Activated naive CD4-positive, alpha-beta T cell (primary cell): ENCODE measurements at places on chromosomes 1 and 21.

DNA sequence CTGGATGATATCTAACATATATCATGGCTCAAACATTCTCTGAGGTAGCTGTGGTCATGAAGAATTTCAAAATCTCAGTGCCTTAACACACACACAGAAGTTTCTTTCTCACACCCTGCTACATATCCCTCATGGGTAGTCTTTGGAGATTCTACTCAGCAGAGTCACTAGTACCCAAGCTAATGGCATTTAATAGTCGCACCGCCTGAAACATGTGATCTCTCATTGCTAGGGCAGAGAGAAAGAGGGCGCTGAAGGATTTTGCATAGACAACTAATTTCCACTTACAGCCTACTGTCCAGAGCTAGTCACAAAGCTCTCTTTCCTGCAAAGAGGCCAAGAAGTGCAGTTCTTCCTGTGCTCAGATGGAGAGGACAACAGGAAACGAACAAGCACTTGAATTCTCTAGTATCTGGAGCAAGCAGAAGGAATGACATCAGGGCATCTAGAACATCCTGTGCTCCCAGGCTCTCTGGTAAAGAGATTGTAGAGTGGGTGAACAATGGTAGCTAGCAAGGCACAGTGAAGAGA lies 183.4 kb upstream of the PTBP2 start:
- DNase-seq, result no peak

GRCh38 chr21:33020558-33021100 lies 5.1 kb upstream of the OLIG2 start:
- no peak for DNase-seq

- no peak for DNase-seq
These were observed 147.4 kb downstream of the OLFM3 start for GRCh38 chr1:101849356-101849755.

- no peak for DNase-seq
These were observed 64.8 kb upstream of the GNG4 start for GRCh38 chr1:235714205-235714897.

- no peak for DNase-seq
These were observed 785 bp downstream of the ZNF697 start for GRCh38 chr1:119647228-119647733.

GRCh38 chr1:75937034-75937433 lies 4.8 kb upstream of the ASB17 start:
- no peak for DNase-seq

DNA sequence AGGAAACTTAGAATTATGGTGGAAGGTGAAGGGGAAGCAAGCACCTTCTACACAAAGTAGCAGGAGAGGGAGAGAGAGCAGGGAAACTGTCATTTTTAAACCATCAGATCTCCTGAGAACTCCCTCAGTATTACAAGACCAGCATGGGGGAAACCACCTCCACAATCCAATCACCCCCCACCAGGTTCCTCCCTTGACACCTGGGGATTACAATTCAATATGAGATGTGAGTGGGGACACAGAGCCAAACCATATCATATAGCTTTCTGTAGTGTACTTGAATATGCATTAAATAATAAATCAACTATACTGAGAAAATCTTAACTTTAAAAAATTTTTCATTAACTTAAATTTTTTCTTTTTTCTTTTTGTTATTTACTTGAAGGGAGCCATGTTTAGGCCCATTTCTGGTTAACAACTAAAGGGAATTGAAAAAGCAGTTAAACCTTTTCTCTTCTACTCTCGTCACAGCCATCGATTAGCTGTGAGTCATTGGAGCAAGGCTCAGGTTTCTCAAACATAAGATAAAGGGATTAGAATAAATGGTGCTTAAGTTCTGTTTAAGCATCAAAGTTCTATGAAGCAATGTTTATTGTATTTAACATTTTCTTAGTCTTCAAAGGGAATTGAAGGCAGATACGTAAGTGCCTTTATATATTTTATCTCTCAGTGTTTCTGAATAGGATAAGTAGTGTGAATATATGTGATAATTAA lies 72.2 kb upstream of the DPT start:
- no peak for DNase-seq

- no peak for DNase-seq
These were observed 29.8 kb upstream of the CACYBP start for GRCh38 chr1:174969977-174970376.

DNA sequence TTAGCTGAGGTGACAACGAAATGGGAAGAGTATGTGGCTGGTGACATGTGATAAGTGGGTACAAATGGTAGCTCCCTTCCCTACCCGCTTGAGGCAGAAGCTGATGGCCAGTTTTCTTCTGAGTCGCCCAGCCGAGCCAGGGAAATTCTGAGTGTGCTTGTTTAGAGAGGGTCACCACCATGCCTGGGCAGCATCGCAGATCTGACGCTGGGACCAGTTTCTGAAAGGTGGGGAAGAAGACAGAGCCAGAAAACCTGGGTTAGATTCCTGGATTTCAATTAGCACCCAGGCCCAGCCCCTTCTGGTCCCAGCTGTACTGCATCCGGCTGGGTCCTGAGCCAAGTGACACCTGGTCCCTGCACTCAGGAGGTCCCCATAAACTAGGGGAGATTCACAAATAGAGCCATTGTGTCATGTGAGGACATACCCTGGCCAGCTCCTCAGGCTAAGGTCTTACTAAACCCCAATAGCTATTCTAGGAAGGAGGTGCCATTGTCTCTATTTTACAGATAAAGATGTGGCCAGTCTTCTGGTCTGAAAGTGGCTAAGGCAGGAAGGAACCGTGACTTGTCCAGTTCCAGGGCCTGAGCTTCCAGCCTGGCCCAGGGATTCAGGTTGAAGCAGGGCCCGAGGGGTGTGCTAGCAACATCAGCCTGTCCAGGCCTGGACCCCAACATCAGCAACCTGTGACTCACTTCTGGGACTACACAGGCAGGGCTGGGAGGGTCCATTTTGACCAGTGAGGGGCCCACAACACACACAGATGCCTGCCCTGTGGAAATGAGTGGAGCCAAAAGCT lies 1.7 kb upstream of the TMEM61 start:
- no peak for DNase-seq

- no peak for DNase-seq
These were observed 45.3 kb upstream of the MTF2 start for GRCh38 chr1:93033785-93034184.

DNA sequence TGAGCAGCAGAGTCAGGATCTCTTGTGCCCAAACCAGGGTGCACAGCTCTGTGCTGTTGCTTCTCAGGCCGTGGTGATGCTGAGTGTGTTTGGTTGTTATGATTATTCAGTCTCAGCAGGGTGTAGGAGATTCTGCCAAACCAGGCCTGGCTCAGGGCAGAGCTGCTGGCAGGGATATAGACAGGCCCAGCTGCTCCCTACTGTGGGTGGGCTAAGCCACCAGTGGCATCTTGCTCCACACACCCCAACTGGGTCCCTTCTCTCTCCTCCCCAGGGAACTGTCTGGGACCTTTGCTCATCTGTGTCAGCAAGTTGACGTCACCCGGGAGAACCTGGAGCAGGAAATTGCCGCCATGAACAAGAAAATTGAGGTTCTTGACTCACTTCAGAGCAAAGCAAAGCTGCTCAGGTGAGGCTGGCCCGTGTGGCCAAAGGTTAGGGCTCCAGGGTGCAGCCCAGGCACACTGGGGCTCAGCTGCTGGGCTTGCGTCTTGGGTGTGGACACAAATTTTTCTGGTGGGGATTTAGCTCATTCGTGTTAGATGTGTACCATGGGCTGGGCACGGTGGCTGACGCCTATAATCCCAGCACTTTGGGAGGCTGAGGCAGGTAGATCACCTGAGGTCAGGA lies 9.9 kb upstream of the MIIP start:
- DNase-seq, result no peak

GRCh38 chr1:11362547-11363021 lies 89.6 kb downstream of the UBIAD1 start:
- no peak for DNase-seq

GRCh38 chr1:43436371-43436770 lies 17.4 kb downstream of the HYI start:
- DNase-seq, result no peak

DNA sequence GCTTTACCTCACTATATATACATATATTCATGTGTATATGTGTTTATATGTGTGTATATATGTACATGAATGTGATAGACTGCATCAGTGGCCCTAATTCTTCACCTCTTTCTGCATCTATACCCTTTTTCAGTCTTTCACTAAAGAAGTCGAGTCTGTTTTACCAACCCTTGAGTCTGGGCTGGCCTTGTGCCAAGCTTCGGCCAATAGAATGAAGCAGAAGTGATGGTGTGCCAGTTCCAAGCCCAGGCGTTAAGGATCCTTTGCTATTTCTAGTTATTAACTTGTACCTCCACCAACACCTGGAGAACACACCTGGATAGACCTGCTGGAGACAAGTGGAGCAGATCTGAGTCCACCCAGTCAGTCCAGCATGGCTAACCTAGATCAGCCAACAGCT lies 61.6 kb upstream of the PPM1J start:
- DNase-seq, result no peak

GRCh38 chr1:159123587-159123986 lies 47.0 kb upstream of the AIM2 start:
- DNase-seq, result no peak

- DNase-seq, result no peak
These were observed 511 bp upstream of the SNX27 start for GRCh38 chr1:151611288-151611790.

DNA sequence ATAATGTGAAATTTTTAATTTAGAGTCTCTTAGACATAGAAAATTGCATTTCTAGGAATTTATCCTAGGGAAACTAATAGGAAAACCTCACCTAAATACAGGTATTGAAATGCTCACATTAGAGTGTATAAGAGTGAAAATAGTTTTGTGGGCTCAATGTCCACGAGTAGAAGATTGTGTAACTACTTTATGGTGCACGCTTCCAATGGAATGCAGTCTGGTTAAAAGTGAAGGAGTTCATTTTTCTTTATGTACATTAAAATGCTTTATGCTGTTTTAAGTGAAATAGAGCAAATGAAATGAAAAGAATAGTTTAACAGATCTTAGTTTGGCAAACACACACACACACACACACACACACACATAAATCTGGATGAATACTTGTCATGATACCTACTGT lies 278.2 kb downstream of the USP25 start:
- no peak for DNase-seq

GRCh38 chr1:182301026-182301436 lies 90.6 kb downstream of the GLUL start:
- no peak for DNase-seq

DNA sequence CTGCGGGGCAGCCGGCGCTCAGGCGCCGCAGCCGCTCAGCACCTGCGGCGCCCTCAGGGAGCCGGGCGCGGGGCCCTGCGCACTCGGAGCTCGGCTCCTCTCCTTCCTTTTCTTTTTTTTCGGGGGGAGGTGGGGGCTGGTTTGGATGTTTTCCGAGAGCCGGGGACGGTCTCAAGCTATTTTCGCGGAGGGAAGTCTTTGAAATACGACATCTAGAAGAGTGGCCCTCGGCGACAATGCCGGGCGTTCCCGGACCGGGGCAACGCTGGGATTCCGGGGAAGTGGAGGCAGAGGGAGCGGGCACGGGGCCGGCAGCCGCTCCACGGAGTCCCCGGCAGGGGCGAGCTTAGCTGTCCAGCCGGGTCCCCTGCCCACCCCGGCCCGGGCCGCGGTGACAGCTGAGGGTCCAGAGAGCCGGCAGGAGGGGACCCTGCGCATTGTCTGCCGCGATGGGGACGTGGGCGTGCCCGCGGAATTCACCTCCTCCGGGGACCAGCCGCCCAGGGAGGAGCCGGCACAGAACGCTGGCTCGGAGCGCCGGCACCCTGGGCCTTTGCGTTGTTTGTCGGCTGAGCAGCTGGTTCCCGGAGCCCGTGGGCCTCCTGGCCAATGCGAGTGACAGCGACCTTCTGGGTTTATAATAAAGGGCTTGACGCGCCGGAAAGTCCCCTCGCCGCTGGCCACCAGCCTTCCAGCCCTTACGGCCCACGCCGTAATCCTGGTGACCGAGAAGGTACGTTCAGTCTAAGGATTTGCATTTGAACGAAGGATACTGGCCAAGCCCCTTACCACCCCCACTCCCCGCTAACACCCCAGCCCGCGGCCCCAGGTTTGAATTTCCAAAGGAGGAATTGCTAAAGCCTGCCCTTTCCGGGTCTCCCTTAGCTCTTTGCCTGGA lies 582 bp downstream of the SLC37A1 start:
- DNase-seq, result peak; percentile 61

DNA sequence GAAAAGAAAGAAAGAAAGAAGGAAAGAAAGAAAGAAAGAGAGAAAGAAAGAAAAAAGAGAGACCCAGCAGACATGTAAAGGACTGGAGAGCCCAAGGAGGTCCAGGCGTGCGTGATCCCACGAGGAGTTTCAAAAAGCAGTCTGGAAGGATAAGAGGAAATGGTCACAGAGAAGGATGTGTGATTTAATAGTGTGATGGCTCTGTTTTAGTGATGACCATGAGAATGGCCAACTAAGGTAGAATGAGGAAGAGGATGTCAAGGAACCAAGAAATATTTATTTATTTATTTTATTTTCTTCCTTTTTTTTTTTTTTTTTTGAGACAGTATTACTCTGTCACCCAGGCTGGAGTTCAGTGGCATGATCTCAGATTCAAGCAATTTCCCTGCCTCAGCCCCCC lies 25.5 kb downstream of the PTGS2 start:
- DNase-seq, result no peak

DNA sequence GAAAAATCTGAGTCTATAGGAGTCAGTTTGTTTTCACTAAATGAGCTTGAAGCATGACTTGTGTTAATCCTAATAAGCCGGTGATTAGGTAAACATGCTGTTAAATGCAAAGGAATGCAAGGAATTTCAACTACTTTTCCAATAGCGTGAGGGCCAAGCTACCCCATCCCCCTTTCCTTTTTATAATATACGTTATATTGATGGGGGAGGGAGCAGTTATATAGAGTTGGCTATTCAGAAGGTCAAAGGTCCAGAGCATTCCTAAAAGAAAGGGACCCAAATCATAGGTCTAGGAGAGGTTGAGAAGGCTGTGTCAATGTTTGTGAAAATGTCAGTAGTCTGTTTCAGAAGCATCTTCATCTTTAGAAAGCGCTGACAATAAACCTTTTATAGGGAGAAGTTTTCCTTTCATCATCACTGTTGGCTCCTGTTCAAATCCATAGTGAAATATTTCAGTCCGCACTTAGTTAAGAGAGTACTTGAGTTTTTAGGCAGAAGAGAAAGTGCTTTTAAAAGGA lies 3.8 kb downstream of the CCN1 start:
- no peak for DNase-seq

GRCh38 chr1:98732985-98733781 lies 71.7 kb downstream of the SNX7 start:
- DNase-seq, result no peak

DNA sequence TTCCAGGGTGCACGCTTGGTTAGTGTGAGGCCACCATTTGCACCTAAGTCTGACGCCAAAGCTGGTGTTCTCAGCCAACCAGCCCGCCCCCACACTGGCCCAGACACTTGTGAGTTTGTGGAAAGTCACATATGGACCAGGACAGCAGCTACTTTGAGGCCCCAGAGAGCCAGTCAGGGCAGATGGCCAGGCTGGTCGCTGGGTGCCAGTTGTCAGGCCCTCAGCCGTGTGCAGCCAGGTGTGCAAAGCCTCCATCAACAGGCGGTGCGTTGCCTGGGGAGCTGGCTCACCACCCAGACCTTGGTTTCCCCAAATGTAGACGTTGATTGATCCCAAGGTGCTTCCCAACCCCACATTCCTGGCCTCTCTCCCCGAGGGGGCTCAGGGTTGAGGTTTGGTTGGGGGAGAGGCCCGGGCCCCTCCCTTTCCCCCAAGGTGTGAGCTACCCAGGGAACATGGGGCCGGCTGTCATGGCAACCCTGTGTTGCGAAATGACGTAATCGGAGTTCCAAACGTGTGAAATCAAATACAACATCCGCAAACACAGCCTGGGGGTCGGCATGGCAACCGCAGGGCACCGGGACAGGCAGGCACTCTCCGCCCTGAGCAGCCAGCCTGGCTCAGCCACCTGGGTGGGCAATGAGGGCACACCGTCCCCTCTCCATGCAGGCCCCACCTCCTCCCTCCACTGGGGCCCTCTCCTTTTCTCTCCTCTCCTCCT lies 42.2 kb upstream of the WNT4 start:
- DNase-seq, result no peak
